Bronchial epithelial cell (primary cell): ENCODE measurements at places on chromosomes 12 and 14. TPM values are rescaled to one million over a fixed set of nuclear protein-coding genes. Genes with fewer than 3 reads are reported as not detected.

Gene CD27
- not detected in 2 replicates for total RNA-seq

Gene ASB2
- total RNA-seq, result 0.13 and 0.26 TPM in 2 replicates

Gene GRIN2B
- total RNA-seq, result under 0.01 TPM in 2 replicates

DNA sequence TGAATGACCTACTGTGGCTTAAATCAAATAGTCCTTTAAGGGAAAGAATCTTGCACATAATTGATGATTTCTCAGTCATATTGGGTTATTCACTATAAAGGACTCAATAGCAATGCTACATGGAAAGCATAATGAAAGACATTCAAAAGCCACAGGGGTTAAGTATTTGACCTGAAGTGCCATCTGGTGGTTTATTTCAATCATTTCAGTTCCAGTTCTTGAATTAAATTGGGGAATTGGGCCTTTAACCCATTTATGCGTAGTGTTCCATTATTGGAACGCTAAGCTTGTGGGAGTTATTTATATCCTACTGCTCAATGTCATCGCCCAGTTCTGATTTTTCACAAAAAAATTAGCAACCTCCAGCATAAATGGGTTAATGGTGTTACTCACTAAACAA lies 41.3 kb upstream of the C12orf71 start:
- peak; percentile 58 for DNase-seq

Gene OR6C2
- not detected in 2 replicates for total RNA-seq

DNA sequence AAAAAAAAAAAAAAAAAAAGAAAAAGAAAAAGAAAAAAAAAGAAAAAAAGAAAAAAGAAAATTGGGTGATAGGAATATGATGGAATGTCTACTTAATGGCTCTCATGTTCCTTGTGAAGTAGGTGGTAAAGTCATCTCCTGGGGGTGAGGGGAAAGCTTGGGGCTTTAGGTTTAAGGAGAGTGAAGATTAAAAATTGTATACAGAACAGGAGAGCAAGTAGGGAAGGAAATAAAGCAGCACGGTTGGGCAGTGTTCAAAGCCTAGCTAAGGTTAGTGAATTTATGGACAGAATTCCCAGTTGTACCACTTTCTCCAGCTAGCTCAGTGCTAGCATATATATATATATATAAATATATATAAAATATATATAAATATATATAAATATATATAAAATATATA lies 40.0 kb upstream of the SLC2A13 start:
- no peak for DNase-seq

Gene FAM222A
- under 0.01 TPM in 1 of 2 replicates, not detected in the other for total RNA-seq

DNA sequence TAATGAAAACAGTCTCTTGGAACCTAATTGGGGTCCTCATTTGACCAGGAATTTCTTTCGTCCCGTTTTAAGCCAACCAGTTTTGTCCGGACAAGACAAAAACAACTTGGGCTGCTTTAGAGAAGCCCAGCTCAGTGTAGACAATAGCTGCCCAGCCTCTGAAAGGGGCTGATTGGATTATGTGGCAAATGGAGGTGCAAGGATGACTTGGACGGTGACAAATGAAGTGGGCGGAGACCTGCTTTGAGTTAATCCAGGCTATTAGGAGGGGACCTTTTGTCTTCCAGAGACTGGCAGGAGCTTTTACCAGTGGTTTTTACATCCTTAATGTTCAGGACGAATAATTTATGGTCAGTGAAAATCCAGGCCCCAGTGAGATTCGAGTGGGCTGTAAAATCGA lies 4.8 kb downstream of the MEG3 start:
- DNase-seq, result no peak

Gene AMDHD1
- not detected in 2 replicates for total RNA-seq

DNA sequence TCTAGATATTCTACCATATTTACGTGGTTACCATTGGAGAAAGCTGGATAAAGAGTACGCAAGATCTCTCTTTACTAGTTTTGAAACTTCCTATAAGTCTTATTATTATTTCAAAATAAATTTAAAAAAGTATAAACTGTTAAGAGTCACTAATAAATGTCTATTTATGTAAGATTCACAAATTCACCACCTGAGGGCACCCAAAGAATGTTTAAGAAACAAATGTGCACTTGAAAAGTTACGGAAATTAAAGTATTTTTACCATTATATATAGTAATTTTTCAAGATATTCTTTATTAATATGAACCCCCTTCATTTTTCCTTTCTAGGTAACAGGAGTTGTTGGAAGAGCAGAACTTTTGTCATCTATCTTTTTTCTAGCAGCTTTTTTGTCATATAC lies 11.9 kb downstream of the TMTC3 start:
- peak; percentile 35 for DNase-seq

DNA sequence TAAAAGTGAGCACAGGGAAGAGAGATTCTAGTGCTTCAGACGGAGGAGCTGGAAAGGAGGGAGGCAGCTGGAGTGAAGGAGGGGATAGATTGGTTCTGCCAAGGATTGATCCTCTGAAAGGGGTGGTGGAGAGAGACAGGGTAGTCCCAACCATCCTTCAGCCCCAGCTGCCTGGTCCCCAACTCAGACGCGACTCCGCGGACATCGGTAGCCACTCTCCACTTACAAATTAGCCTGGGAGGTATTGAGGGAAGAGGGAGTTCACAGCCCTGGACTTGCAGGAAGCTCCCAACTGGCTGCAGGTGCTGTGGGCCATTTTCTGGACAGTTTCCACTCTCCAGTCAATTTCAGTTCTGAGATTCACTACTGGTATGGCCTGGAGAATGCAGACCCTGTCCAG lies 1.2 kb downstream of the PLEKHD1 start:
- DNase-seq, result no peak

GRCh38 chr12:80017261-80017870 lies 82.0 kb upstream of the OTOGL start:
- no peak for DNase-seq

Gene DAO
- total RNA-seq, result not detected in 2 replicates

- DNase-seq, result no peak
Measured at GRCh38 chr12:2287589-2287988, 234.8 kb downstream of the CACNA1C start.

- DNase-seq, result no peak
Measured at GRCh38 chr14:56857216-56857615, 46.9 kb upstream of the OTX2 start.

DNA sequence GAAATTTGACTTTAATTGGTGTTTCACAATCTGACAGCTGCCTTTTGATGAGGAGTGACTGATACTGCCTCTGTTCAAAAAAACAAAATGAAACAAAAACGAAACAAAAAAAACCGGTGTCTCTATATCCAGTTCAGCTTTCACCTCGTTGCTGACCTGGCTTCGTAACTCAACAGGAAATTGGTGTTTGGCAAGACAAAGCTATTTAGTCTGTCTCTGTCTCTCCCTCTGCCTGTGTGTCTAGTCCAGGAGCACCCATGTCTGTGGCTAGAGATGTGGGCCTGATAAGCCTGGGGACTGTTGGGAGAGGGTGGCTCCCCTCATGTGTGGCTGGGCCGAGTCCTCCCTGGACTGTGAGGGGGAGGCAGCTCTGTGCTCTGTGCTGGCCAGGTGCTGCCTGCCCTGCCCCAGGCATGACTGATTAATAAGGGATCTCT lies 11.3 kb downstream of the CACNA1C start:
- no peak for DNase-seq

GRCh38 chr14:104804481-104805325 lies 3.8 kb downstream of the ZBTB42 start:
- no peak for DNase-seq

Gene NRXN3
- under 0.01 TPM in 1 of 2 replicates, not detected in the other for total RNA-seq

DNA sequence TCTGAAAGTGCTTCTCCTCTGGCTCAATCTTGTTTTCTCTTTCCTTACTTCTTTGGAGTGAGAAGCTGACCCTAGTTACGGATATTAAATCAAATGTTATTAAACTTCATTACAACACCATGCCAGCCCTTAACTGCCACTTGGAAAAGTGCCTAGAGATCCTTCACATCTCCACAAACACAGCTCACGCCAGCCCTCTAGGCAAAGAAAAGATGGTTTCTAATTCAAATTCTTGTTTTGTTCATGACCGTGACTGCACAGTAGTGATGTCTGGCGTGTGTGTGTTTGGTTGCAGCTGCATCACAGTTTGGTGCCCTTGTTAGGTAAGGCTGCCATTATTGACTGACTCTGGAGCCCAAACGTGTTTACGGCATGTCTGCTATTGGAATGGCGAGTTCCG lies 113.0 kb downstream of the BEGAIN start:
- DNase-seq, result no peak

GRCh38 chr12:94207849-94208621 lies 59.7 kb downstream of the PLXNC1 start:
- peak; percentile 28 for DNase-seq

- no peak for DNase-seq
Measured at GRCh38 chr12:4987076-4988046, 56.3 kb upstream of the KCNA5 start.

- peak; percentile 73 for DNase-seq
Measured at GRCh38 chr12:91902860-91903683, 242.6 kb downstream of the BTG1 start.

DNA sequence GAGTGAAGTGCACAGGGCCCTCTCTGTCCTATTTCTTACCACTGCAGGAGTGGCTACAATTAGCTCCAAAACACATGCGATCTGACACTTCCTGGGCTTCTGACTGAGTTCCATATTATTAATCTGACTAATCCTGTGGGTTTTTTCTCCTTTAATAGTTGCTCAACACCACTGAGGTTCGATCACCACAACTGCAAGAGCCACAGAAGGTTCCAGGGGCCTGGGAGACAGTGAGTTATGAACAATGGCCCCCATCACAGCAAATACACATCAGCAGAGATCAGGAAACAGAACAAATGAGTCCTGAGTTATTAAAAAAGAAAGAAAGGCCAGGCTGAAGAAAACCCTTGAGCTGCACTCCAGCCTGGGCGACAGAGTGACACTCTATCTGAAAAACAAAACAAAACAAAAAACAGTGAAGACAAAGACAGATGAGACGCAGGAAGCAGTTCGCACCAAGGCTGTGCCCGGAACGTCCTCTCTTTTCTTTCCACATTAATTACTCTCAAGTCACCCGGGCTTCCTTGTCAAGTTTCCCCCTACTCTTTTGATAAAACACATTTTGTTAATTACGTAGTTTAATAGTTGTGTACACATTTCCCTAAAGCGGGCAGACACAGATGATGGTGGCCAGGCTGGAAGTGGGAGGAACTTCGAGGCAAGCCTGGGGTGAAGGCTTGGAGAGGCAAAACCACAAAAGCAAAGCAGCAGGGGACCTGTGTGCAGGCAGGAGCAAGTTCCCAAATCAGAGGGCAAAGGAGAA lies 42.7 kb downstream of the CDC42BPB start:
- DNase-seq, result peak; percentile 55

GRCh38 chr14:93132472-93133065 lies 16.8 kb upstream of the ITPK1 start:
- DNase-seq, result no peak

Gene HOXC13
- total RNA-seq, result not detected in 2 replicates

- no peak for DNase-seq
Measured at GRCh38 chr12:78149459-78149858, 318.8 kb downstream of the NAV3 start.

GRCh38 chr14:25349269-25349668 lies 299.3 kb upstream of the STXBP6 start:
- DNase-seq, result peak; percentile 4

DNA sequence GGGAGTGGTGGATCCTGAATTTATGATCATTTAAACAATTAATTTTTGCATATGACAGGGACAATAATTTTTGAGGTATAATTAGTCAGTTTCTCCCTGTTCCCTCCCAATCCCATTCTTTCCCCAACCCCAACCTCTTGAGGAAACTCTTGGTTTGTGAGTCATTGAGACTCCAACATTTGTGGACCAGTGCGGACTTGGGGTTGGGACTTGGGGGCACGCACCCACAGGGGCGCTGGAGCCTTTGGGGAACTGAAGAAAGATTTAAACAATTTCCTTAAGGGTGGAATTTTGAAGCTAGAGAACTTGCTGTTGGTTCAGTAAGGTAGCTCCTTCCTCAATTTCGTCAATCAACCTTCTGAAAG lies 17.4 kb upstream of the PTGR2 start:
- DNase-seq, result no peak
